Thymus (tissue), 14 donors: ENCODE measurements at places on chromosomes 11 and 22. TPM values are rescaled to one million over a fixed set of nuclear protein-coding genes. Genes with fewer than 3 reads are reported as not detected.

The MICAL3 gene
- polyA plus RNA-seq = 4.0 TPM

The FIBP gene
- 70.9 TPM for polyA plus RNA-seq

The ISX gene
- 0.02 TPM for polyA plus RNA-seq

The GSTT2 gene
- polyA plus RNA-seq = 3.3 TPM

The CYP2D6 gene
- 9.2 TPM for polyA plus RNA-seq

The NLRX1 gene
- 6.5 TPM for polyA plus RNA-seq
